ENCODE measurements at places on chromosomes 7 and 10.

DNA sequence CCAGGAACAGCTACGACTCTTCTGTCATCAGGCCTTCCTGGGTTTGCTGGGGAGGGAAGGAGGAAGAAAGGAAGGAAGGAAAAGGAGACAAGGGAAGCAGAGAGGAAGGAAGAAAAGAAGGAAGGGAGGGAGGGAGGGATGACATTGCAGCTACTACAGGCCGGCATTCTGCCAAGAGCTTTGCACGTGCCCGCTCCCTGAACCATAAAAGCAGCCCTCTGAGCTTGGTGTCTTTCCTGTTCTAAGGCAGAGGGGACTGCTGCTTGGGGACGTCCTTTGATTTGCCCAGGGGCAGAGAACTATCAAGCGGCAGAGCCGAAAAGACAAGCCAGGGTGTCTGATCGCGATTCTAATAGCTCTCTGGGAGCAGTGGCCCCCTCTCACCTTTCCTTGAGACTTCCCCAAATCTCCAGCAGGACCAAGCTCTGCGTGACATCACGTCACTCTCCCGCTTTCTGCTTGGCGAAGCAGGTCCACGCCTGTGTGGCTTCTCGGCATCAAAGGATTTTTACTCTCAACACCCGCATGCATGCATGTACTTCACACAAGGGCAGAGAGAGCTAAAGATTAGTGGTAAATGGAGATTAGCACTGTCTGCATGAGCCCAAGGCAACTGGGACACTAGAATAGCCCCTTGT is 167.8 kb upstream of the AUTS2 start:
- DNase-seq: no peak

DNA sequence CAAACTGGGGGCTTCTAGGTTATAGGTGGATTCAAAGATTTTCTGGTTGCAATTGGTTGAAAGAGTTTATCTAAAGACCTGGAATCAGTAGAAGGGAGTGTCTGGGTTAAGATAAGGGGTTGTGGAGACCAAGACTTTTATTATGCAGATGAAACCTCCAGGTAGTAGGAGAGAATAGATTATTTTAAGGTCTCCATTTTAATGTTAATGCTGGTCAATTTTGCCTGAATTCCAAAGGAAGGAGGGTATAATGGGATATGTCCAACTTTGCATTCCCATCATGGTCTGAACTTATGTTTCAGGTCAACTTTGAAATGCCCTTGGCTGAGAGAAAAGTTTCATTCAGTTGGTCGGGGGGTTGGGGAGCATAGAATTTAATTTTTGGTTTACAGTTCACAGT is 44.3 kb upstream of the SEMA3E start:
- DNase-seq: no peak

DNA sequence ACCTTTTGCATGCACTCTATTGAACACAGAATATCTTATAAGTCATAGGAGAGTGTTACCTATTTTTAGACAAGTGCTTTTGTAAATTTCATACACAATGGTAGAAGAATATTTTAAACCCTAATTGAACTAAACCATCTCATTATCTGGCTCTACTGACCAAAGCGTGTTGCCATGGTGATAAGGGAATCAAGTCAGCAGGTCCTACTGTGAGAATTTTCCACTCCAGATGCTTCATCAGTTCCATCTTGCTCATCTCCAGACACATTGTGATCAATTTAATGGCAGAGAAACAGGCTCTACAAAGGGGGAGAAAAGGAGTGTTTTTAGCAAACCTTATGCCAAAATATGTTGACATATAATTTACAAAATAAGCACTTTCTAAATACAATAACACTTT is 621.9 kb upstream of the GHITM start:
- DNase-seq: no peak

- DNase-seq: no peak
Measured at GRCh38 chr7:157985636-157986035, 602.0 kb downstream of the PTPRN2 start.

GRCh38 chr10:114930320-114930719 is 7.7 kb upstream of the TRUB1 start:
- no peak for DNase-seq

GRCh38 chr7:88302486-88302885 is 4.2 kb downstream of the STEAP4 start:
- no peak for DNase-seq

- no peak for DNase-seq
Measured at GRCh38 chr7:73397521-73398281, 35.9 kb upstream of the FZD9 start.

DNA sequence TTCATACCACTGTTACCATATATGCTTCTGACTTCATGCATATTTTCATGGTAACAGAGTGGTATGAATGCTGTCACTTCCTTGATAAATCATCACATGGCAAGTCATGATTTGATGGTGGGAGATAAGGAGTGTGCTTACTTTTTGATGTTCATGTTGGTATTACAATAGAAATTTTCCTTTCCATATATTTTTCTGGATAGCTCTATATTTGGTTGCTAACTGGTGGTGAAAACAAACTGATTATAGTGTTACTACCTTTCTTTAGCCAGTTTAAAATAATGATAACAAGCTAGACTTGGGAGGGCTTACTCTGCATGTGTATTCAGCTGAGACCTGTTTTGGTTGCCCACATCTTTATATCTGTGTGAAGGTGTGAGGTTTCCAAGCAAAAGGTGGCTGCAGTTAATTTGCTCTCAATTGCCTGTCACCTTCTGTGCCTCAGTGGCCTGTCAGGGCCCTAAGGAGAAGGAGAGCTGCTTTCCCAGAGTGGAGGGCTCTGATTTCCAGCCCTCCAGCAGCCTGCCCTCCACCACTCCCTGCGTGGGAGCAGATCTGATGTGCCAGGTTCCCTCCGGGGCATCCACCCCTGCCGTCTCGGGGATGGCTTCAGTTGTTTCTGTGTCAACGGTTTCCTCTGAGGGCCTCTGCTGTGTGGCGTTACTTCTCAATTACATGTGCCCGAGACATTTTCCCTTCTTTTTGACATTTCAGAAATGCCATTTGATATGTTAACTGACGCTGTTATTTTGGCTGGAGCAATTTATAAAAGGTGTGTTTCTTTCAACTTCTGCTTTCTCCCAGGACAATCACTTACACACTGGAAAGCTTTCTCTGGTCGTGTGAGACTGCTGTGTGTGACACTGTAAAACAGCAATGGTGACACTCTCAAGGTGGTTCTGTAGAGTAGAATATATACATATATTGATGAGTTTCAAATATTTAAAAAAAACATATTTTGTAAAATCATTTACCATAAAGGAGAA is 107.7 kb upstream of the KLF6 start:
- no peak for DNase-seq

DNA sequence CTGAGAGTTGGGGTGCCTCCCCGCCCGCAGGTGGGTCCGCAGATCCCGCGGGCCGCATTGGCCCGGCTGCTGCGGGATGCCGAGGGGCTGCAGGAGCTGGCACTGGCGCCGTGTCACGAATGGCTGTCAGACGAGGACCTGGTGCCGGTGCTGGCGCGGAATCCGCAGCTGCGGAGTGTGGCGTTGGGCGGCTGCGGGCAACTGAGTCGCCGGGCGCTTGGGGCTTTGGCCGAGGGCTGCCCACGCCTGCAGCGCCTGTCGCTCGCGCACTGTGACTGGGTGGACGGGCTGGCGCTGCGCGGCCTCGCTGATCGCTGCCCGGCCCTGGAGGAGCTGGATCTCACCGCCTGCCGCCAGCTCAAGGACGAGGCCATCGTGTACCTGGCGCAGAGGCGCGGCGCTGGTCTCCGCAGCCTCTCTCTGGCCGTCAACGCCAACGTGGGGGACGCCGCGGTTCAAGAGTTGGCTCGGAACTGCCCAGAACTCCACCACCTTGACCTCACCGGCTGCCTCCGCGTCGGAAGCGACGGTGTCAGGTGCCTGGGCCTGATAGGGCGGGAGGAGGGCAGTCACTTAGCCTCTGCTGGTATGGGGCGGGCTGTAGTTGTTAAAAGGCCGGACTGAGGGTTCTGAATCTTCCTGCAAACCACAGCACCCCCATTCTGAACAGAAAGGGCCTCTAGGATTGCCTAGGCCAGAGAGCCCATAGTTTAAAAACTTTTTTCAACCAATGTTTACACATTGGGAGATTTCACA is 1.3 kb downstream of the FBXL15 start:
- no peak for DNase-seq

- DNase-seq: no peak
Measured at GRCh38 chr7:131606346-131607290, 50.2 kb upstream of the PODXL start.

GRCh38 chr10:110252151-110252550 is 44.7 kb downstream of the MXI1 start:
- DNase-seq: no peak

GRCh38 chr7:97016381-97017191 is 8.0 kb downstream of the DLX5 start:
- no peak for DNase-seq

GRCh38 chr10:75880031-75880775 is 448.8 kb downstream of the LRMDA start:
- DNase-seq: no peak

DNA sequence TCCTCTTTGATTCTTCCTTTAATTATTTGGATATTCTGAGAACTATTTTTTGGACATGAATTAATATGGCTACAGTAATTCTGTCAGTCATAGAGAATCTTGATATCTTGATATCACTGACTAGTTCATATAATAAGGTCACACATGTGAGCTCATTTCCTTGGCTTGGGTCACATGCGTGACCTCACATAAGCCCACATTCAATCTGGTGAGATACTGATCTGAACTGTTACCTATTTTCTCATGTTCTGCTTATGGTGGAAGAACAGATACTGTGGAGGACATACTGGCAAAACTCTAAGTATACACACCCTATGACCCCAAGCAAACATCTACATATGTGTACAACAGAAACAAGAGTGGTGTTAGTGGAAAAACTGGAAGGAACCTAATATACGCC is 44.1 kb downstream of the CUL2 start:
- DNase-seq: no peak

GRCh38 chr7:102849079-102849478 is 63.7 kb upstream of the LRRC17 start:
- DNase-seq: no peak

DNA sequence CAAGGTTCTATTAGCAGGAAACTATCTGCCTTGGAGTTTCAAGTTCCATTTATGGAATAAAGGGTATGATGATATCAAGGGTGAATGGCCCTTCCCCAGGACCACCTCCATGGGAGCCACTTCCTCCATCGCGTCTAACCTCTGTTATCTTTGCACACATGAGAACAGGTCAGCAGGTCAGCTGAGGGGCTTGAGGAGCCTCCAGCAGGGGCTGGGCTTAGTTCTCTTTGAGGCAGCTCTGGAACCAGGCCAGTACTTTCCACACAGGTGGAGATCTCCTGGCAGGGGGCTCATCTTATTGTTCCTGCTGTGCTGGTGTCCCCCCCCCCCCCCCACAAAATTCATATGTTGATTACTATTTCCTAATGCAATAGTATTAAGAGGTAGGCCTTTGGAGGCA is 472.2 kb upstream of the ZMIZ1 start:
- DNase-seq: no peak

- no peak for DNase-seq
Measured at GRCh38 chr10:103429647-103430046, 22.5 kb downstream of the CALHM2 start.

- DNase-seq: no peak
Measured at GRCh38 chr7:73970801-73971229, 57.2 kb upstream of the ELN start.

DNA sequence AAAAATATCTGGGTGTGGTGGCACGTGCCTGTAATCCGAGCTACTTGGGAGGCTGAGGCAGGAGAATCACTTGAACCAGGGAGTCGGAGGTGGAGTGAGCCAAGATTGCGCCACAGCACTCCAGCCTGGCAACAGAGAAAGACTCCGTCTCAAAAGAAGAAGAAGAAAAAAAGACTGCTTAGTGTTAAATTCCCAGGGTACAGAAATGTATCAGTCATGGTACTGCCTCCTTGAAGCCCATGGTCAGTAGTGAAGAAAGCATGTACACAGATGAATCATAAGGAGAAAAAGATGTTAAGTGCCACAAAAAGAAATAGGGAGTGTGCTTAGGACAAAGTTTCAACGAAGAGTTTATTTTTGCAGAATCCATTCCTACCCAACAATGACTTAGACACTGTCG is 62.5 kb upstream of the KMT2E start:
- no peak for DNase-seq

GRCh38 chr10:32141018-32141807 is 85.0 kb upstream of the KIF5B start:
- DNase-seq: no peak

- DNase-seq: no peak
Measured at GRCh38 chr10:21330628-21331020, 194.9 kb downstream of the SKIDA1 start.

- DNase-seq: no peak
Measured at GRCh38 chr10:3426190-3426845, 253.7 kb upstream of the PITRM1 start.

DNA sequence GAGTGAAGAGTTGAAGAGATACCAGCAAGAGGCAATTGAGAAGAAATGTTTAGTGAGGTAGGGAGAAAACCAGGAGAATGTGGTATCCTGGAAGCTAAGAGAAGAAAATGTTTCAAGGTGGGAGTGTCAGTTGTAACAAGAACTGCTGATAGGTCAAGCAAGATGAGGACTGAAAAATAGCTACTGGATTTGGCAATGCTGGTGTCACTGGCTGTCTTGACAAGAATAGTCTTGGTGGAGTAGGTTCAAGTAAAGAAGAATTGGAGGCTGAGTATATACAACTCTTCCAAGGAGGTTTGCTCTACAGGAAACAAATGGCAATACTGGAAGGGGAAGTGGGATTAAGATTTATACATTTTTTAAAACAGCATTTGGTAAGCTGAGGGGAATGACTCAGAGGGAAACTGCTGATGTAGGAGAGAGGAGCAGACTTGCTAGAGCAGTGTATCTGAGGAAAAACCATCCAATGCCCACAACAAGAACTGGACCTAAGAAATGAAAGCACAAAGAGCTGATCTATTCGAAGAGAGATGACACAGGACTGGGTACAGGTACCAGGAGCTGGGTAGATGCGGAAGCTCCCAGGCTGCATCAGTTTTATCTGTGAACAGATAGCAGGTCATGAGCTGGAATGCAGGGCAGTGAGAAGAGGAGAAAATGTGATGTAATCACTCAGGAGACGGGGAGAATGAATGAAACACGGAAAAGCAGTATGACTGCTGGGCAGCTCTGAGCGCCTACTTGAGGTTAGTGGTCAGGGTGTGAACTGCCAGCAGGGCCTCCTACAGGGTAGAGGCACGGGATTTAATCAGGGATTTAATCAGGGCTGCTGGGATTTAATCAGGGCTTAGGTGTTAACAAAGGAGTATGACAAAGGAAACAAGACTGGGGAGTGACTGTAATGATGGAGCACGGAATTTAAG is 34.5 kb downstream of the FAM25A start:
- no peak for DNase-seq

GRCh38 chr7:111729483-111729882 is 167.2 kb upstream of the IMMP2L start:
- DNase-seq: no peak

All from stimulated activated CD4-positive, alpha-beta T cell treated with anti-CD3 and anti-CD28 coated beads, TNF-alpha, amount 100 ng/mL, for 1 hour (primary cell).